Esophagus squamous epithelium (tissue), 5 donors: ENCODE measurements at places on chromosomes 2 and 18. TPM values are rescaled to one million over a fixed set of nuclear protein-coding genes. Genes with fewer than 3 reads are reported as not detected.

- no peak overlapping the region for H3K4me3 ChIP-seq
- no peaks in the 10 kb centered on the region for H3K27me3 ChIP-seq
- no peaks in the 10 kb centered on the region for H3K4me1 ChIP-seq
- no peak for DNase-seq
- H3K27ac ChIP-seq: no peak overlapping the region
These were observed 16.5 kb downstream of the MFF start for GRCh38 chr2:227341553-227341952.

TNFRSF11A gene
- total RNA-seq: 5.6 TPM

DNA sequence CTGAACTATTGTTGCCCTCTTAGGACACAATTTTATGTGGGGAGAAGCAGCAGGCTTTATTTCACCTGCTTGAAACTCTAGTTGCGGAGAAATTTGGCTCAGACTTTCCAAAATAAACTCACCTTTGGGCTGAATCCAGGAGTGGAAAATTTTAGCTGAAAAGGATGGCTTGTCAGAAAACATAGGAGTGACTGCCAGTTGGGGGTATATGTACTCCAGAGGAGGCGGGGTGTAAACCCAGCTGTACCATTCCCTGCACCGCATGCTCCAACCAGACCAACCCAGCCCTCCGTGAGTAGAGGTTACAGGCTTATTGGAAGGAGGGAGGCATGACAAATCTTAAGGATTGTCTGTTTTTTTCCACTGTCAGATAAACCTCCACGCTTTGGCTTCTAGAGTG is 53.8 kb downstream of the PRKCE start:
- no peak for DNase-seq
- H3K4me1 ChIP-seq: peaks cover 3% of the 10 kb centered on the region
- peak overlapping the region; percentile 6 for H3K27ac ChIP-seq

- H3K27me3 ChIP-seq: no peaks in the 10 kb centered on the region
- no peaks in the 10 kb centered on the region for H3K4me1 ChIP-seq
- no peak for DNase-seq
- H3K4me3 ChIP-seq: no peak overlapping the region
- no peak overlapping the region for H3K27ac ChIP-seq
These were observed 888.8 kb upstream of the SOX11 start for GRCh38 chr2:4803396-4803795.

- H3K27me3 ChIP-seq: no peaks in the 10 kb centered on the region
- no peak overlapping the region for H3K4me3 ChIP-seq
- H3K36me3 ChIP-seq: no peaks in the 10 kb centered on the region
- H3K4me1 ChIP-seq: peaks cover 7% of the 10 kb centered on the region
These were observed 93.7 kb downstream of the TRIM43 start for GRCh38 chr2:95685513-95685912.

RNF144A gene
- 8.2 TPM for total RNA-seq

GBX2 gene
- total RNA-seq: not detected

LHCGR gene
- 0.22 TPM for total RNA-seq

- no peaks in the 10 kb centered on the region for H3K27me3 ChIP-seq
- peaks cover 7% of the 10 kb centered on the region for H3K4me1 ChIP-seq
- no peaks in the 10 kb centered on the region for H3K36me3 ChIP-seq
- no peak overlapping the region for H3K27ac ChIP-seq
- DNase-seq: no peak
- no peak overlapping the region for H3K4me3 ChIP-seq
These were observed 41.0 kb downstream of the MYO3B start for GRCh38 chr2:170218931-170219330.

- H3K27ac ChIP-seq: no peak overlapping the region
- no peaks in the 10 kb centered on the region for H3K4me1 ChIP-seq
- no peak for DNase-seq
- H3K4me3 ChIP-seq: no peak overlapping the region
These were observed 125.7 kb downstream of the KCTD1 start for GRCh38 chr18:26422472-26423162.

DNA sequence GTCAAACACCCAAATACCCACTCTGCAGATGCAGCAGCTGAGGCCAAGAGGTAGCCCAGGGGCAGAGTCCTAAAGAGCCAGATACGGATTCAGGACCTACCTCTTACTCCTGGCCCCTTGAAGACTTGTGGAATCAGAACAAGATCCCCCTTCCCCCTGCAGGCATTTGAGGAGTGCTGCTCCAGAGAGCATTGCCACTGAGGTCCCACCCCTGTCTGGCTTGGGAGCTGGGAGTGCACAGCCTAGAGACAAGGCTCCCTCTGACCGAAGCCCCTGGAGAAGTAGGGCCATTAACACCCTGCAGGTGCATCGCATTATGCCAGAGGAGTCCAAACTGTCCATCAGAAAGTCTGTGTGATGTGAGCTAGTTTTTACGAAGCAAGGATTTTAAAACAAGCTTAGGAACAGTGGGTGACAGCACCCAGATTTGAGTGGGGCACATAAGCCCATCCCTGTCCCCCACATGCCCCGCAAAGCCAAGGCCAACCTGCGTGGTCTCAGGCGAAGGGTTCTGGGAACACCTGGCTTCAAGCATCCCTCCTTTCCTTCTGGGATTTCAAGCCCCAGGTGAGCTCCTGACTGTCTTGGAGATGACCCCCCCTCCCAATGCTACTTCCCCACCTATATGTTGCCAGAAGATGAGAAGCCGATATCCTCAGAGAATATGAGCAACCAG is 48.4 kb downstream of the MTERF4 start:
- peaks cover 70% of the 10 kb centered on the region for H3K36me3 ChIP-seq
- H3K27me3 ChIP-seq: no peaks in the 10 kb centered on the region
- H3K27ac ChIP-seq: no peak overlapping the region
- no peak overlapping the region for H3K4me3 ChIP-seq
- DNase-seq: no peak

DNA sequence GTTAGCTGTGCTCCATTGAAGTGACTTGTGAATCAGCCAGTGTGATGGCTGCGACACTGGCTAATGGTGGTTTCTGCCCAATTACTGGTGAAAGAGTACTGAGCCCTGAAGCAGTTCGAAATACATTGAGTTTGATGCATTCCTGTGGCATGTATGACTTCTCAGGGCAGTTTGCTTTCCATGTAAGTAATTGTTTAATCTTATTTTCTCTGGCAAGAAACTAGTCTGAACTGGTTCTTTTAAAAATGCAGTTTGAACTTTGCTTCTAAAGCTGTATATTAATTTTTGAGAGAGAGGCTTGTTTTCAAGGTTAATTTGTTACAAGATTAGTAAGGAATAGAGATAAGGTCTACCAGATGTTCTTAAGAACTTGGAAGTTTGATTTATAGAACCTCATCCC is 46.7 kb downstream of the GLS start:
- H3K27me3 ChIP-seq: no peaks in the 10 kb centered on the region
- H3K4me1 ChIP-seq: no peaks in the 10 kb centered on the region
- H3K36me3 ChIP-seq: no peaks in the 10 kb centered on the region
- no peak for DNase-seq

DNA sequence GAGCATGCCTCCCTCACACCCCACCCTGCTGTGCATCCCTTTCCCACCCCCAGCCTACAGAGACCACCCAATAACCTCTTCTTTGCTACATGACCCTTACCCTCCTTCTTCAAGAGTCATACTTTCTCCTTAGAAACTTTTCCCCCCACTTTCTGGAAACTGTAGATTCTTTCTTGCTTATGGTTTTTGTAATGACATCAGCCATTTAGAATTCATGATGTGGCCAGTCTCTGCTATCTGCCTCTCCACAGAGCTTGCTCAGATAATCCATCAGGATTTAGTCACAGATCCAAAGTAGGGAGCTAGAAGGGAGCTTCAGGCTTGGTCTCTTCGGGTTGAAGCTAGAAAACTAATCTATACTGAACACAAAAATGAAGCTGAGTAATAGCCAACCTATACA is 36.5 kb downstream of the GALM start:
- peaks cover 11% of the 10 kb centered on the region for H3K4me1 ChIP-seq
- H3K27me3 ChIP-seq: no peaks in the 10 kb centered on the region
- H3K27ac ChIP-seq: no peak overlapping the region

DNA sequence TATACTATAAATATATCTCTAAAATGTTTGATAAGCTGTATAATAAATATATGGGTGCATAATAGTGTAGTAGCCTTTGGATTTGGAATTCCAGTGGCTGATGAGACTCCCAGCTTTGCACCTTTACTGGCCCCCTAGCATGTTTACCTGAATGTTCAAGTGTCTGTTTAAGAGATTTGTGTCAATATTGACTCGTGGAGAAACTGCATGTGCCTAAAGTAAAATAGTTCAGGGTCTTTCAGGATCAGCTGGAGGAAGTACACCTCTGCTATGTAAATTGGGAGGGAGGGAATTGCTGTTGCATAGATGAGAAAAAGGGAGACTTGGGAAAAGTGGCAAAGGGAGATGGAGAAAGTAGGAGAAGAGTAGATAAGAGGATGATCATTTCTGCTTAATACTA is 23.9 kb downstream of the ME2 start:
- H3K36me3 ChIP-seq: no peaks in the 10 kb centered on the region
- no peak overlapping the region for H3K4me3 ChIP-seq
- DNase-seq: no peak

GRCh38 chr2:159456500-159457426 is 159.6 kb downstream of the BAZ2B start:
- no peak for DNase-seq
- H3K4me3 ChIP-seq: no peak overlapping the region

DNA sequence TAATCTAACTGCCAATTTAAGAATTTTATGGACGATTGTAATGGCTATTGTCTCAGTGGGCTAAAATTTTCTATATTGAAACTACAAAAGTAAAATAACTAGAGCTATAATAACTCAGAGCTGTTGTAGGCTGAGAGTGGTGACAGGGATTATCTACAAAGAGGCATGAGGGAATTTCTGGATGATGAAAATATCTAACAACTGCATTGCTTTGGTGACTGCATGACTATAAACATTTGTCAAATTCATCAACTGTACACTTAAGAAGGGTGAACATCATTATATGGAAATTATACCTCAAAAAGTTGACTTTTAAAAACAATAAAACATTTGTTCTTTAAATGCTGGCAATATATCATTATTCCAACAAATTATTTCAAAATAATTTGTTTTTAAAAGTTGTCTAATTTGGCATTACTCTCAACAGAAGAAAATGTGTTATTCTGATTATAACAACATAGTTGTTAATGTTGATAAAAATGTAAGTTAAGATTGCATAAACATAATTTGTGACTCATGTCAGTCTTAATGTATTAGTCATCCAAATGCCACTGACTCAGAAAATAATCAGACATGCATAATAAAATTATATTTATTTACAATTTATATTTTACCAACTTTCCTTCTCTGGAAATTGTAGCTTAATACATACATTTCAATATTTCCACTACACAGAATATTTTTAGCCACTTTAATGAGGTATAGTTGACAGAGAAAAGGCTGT is 865.1 kb upstream of the VRK2 start:
- H3K4me1 ChIP-seq: no peaks in the 10 kb centered on the region
- no peak for DNase-seq
- no peak overlapping the region for H3K4me3 ChIP-seq
- no peaks in the 10 kb centered on the region for H3K36me3 ChIP-seq
- H3K27me3 ChIP-seq: no peaks in the 10 kb centered on the region
- H3K27ac ChIP-seq: no peak overlapping the region

DNA sequence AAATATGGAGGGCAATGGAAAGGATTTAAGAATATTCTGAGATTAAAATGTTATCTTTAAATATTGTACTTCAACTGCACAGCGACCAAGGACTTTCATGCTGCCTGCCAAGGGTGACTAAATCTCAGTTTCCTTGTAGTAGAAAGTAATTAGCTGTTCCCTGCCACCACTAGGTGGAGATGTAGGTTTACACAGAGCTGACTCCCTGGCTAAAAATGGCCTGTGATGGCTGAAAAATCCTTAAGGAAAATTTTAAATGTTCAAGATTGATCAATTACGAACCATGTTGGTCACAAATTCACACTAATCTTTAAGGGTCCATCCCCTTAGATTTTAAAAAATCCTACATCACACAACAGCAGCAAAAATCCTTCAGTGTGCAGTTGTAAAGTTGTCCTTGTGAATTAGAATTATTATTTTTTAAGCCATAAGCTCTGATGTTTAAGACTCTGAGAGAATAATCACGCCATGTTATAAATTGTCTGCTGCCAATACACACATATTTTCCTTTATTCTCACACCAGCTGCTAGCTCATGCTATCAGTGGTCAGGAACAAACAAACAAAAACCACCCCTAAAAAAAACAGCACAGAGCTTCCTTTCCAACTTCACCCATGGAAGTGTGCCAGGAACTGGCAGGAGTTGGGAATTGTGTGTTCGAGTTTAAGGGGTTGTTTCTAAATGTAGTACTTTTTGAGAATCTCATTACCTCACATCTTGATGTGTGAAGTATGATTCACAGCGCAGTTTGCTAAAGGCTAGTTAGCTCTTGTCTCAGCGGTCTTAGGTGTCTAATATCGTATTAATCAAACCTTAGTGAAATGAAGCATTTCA is 399.8 kb downstream of the TMEM182 start:
- H3K4me3 ChIP-seq: no peak overlapping the region
- no peak for DNase-seq
- H3K4me1 ChIP-seq: no peaks in the 10 kb centered on the region
- no peaks in the 10 kb centered on the region for H3K36me3 ChIP-seq
- no peaks in the 10 kb centered on the region for H3K27me3 ChIP-seq

- no peak overlapping the region for H3K27ac ChIP-seq
- no peaks in the 10 kb centered on the region for H3K4me1 ChIP-seq
- H3K4me3 ChIP-seq: no peak overlapping the region
- DNase-seq: no peak
- no peaks in the 10 kb centered on the region for H3K27me3 ChIP-seq
These were observed 141.8 kb downstream of the RNF152 start for GRCh38 chr18:61750840-61751668.

GRCh38 chr2:200193791-200194190 is 112.7 kb upstream of the SPATS2L start:
- H3K27me3 ChIP-seq: no peaks in the 10 kb centered on the region
- no peaks in the 10 kb centered on the region for H3K36me3 ChIP-seq
- no peak overlapping the region for H3K27ac ChIP-seq
- H3K4me1 ChIP-seq: no peaks in the 10 kb centered on the region

DNA sequence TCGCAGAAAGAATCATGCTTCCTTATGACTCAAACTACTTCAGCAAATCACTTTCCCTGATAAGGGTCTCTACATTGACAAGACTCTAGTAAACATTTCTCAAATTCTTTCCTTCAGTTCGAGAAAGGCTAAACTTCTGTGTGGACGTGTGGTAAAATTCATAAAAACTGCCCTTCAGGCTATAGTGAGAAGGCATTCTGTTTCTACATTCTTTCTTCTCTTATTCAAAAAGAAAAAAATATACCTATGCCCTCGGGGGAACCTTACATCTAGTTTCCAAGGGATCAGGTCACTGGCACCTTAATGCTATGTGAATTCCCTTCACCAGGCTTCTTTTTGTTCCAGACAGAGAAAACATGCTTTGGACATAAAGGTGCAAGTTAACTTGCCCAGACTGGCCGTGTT is 4.9 kb downstream of the VIT start:
- no peaks in the 10 kb centered on the region for H3K36me3 ChIP-seq
- H3K4me1 ChIP-seq: peaks cover 12% of the 10 kb centered on the region
- no peak for DNase-seq
- H3K27me3 ChIP-seq: no peaks in the 10 kb centered on the region

DNA sequence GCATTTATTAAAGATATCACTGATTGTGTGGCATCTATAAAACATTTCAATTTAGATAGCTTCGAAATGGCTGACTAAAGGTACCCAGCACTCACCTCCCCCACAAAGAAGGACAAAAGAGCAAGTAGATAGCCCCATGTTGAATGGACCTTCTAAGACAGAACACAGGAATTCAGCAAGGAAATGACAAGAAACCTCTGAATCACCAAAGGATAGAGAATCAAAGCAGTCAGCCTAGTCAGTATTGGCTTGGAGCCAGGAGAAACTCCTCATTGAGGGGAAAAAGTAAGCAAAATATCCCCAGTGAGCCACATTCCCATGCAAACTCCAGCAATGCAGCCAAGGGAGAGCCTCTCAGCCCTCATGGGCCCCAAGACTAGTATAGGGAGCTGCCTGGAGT is 113.7 kb downstream of the BARD1 start:
- no peak overlapping the region for H3K27ac ChIP-seq
- H3K4me1 ChIP-seq: no peaks in the 10 kb centered on the region
- H3K27me3 ChIP-seq: no peaks in the 10 kb centered on the region
- no peak overlapping the region for H3K4me3 ChIP-seq
